H1 (cell line): ENCODE measurements at places on chromosomes 12 and 14. TPM values are rescaled to one million over a fixed set of nuclear protein-coding genes. Genes with fewer than 3 reads are reported as not detected.

The TAS2R50 gene
- total RNA-seq = 0.33 and 0.50 TPM in 2 replicates

The LGR5 gene
- total RNA-seq = 0.15 and 0.19 TPM in 2 replicates

- H3K4me1 ChIP-seq = no peaks in the 10 kb centered on the region
- H3K4me3 ChIP-seq = no peak overlapping the region
- H3K27me3 ChIP-seq = no peaks in the 10 kb centered on the region
Observed at GRCh38 chr14:40393143-40393542, 960.9 kb upstream of the FBXO33 start.

DNA sequence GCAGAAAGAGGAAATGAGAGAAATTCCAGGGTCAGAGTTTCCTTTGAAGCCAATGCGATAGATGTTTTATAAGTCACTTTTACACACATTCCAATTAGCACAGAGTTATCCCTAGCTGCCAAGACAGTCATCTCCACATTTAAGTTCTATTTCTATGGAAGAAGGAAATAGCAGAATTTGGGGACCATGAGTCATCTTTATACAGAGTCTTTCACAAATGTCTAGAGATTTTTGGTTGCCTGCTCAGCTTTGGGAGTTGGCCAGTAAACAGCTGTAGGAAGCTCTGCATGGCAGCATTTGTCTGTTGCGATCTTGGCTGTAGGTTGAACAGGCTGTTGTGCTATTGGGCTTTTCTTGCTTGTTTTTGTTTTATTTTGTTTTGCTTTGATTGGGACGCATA, 884.3 kb downstream of the GALC start:
- no peak overlapping the region for H3K27ac ChIP-seq
- H3K4me1 ChIP-seq = no peaks in the 10 kb centered on the region
- no peaks in the 10 kb centered on the region for H3K36me3 ChIP-seq
- no peak overlapping the region for H3K4me3 ChIP-seq

DNA sequence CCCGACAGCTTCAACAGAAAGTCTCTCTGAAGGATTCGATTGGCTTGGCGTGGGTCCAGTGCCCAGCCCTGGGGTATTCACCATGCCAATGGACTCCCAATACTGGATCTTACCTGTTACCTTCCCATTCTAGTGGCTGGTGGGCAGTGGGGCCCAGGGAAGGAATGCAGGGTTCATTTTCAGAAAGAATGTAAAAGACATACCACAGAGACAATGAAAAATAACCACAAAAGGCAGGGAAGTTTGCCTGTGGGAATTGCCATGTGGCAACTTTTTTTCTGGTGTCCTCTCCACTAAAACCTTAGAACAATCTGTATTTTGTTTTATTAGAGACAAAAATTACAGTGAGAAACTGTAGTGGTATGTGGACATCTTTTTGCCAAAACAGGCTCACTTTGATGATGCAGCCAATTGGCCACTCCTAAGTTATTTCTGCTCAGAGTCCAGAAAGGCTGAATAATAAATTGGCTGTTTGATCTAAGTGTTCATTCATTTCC, 55.2 kb downstream of the PTGER2 start:
- no peaks in the 10 kb centered on the region for H3K27me3 ChIP-seq
- no peaks in the 10 kb centered on the region for H3K4me1 ChIP-seq
- H3K36me3 ChIP-seq = no peaks in the 10 kb centered on the region
- no peak overlapping the region for H3K27ac ChIP-seq

DNA sequence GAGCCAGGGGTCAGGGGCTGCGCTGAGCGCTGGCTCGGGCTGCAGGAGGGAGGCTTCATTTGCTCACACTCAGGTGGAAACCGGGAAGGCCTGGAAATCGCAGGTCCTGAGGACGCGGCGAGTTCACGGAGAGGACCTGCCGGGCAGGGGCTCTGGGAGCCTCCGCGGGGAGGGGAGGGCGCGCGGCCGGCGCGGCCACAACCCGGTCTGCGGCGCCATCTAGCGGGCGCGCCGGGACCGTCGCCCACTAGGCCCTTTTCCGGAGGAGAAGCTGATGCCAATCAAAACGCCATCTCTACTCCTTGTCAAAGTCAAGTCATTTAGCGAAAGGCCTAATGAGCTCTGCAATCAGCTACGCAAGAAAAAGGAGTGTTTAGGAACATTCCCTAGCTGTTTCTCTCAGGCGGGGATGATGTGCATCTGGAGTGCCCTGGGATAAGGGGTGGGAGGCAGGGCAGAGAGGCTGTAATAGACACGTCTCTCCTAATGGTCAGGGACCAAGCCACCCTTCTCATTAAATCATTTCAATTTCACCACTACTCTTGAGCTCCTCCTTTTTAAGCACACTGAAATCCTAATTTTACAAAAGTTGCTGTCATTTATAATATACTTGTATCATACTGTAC, 885.8 kb upstream of the TMEM132C start:
- peak; percentile 90 for DNase-seq
- no peak overlapping the region for H3K27ac ChIP-seq
- no peaks in the 10 kb centered on the region for H3K4me1 ChIP-seq
- H3K36me3 ChIP-seq = no peaks in the 10 kb centered on the region
- H3K4me3 ChIP-seq = no peak overlapping the region; the same call in 1 of the 2 replicates
- no peaks in the 10 kb centered on the region for H3K27me3 ChIP-seq
